ENCODE measurements at places on chromosomes 3 and 15.

DNA sequence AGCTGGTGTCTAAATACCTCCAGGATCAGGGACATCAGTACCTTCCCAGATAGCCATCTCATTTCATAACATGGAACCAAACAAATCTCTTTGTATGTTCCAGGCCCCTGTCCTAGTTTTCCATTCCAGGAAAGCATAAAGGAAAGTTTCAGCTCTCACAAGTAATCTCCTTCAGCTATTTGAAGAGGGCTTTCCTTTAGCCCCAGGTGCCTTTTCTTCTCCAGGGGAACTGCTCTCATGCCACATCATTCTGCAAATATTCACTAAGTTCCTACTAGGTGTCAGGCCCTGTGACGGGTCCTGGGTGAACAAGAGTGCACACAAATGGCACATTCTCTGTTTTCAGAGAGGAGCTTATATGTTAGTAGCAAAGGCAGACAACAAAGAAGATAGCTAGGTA, 136.1 kb downstream of the ADAMTS9 start:
- no peak for DNase-seq

- DNase-seq: no peak
Observed at GRCh38 chr3:187293516-187294430, 2.2 kb upstream of the MASP1 start.

DNA sequence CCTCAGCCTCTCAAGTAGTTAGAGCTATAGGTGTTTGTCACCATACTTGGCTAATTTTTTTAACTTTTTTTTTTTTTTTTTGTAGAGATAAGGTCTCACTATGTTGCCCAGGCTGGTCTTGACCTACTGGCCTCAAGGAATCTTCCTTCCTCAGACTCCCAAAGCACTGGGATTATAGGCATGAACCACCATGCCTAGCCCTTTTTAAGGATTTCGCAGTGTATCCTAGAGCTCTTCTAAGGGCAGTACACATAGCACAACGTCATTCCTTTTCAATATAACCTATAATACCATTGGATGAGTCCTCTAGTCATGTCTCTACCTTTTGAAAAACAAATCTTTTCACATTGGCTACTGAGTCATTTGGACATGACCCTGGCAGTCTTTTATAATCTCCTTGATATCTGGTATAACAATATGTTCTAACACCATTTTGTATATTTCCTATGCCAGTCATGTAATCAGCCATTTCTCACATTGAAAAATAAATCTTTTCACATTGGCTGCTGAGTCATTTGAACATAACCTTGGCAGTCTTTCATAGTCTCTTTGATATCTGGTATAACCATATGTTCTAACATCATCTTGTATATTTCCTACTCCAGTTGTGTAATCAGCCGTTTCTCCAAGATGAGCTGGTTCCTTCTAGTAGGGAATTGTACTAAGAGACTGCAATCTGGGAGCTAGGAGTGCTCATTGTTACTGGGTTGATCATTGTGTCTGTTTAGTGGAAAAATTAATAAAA, 944.7 kb downstream of the MCTP2 start:
- DNase-seq: peak; percentile 51

GRCh38 chr3:189507856-189508255, 123.3 kb upstream of the TP63 start:
- DNase-seq: no peak

GRCh38 chr3:124295362-124295761, 303.4 kb upstream of the ROPN1 start:
- DNase-seq: no peak

- no peak for DNase-seq
Observed at GRCh38 chr15:92864127-92864814, 35.9 kb upstream of the CHD2 start.

DNA sequence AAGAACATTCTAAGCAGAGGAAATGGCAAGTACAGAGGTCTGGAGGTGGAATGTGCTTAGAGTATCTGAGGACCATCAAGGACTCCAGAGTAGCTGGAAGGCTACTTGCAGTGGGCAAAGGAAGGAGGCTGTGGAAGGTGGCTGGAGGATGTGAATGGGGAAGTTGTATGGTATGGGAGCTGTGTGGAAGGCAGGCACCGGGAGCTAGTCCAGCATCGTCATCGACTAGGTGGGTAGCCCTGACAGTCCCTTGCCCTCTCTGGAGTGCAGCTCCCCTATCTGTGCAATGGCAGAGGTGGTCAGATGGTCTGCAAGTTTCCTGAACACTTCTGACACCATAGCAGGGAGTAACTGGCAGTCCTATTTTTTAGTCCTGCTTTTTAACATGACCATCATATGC, 19.3 kb downstream of the CCDC13 start:
- no peak for DNase-seq

- no peak for DNase-seq
Observed at GRCh38 chr3:149282836-149283235, 50.6 kb downstream of the TM4SF18 start.

- DNase-seq: peak; percentile 28
Observed at GRCh38 chr15:25737218-25737643, 125.9 kb downstream of the ATP10A start.

GRCh38 chr3:13659221-13659969, 110.5 kb downstream of the FBLN2 start:
- DNase-seq: no peak

- no peak for DNase-seq
Observed at GRCh38 chr15:53786401-53786800, 26.9 kb upstream of the WDR72 start.

DNA sequence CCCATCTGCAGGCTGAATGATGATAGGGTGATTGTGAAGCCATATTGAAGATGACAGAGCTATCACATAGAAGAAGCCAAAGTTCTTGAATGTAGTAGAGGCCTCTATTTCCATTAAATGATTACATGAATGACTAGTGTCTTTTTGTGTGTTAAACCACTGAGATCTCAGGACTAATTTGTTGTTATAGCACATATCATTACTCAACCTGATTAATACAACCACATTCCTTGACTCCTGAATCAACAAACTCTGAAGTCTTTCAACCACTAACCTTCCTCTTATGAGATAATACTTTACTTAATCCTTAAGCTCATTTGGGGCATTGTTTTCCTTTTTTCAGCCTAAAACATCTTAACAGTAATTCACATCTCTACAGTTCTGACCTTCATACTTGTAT, 564.5 kb upstream of the ADAMTS9 start:
- no peak for DNase-seq

GRCh38 chr15:35142578-35142977, 57.5 kb upstream of the NANOGP8 start:
- no peak for DNase-seq

DNA sequence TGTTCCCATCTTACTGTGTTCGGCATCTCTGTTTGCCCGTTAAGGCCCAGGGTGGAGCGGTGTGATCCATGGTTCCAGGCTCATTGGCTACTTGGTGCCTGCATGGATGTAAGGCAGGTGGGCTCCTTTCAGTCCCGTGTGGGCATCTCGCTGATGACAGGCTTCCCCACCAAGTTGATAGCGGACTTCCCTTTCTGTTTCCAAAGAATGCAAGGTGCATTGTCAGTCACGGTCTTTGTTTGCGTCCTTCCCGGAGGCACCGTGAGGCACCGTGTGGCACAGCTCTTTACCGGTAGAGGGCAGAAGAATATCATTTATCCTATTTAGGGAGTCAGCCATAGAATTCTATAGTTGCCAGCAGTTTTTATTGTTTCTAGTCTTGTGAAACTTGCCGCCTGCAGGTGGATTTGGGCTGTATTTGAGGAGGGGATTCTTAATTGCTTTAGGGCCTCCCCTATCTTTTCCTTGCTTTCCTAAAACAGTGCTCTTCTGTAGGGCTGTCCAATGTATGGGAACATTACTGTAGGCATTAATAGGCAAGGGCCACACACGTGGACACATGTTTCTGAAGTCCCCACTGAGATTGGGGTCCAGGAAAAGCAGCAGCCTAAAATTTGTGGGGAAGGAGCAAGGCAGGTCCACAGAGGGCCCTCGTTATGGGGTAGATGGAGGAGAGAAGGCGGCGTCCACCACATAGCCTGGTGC, 244.1 kb downstream of the SLCO3A1 start:
- DNase-seq: peak; percentile 29

GRCh38 chr3:157271283-157271882, 111.4 kb upstream of the CCNL1 start:
- no peak for DNase-seq

GRCh38 chr3:119352863-119353527, 58.8 kb downstream of the ARHGAP31 start:
- peak; percentile 49 for DNase-seq

GRCh38 chr3:32488474-32489008, 14.1 kb downstream of the CMTM6 start:
- no peak for DNase-seq

DNA sequence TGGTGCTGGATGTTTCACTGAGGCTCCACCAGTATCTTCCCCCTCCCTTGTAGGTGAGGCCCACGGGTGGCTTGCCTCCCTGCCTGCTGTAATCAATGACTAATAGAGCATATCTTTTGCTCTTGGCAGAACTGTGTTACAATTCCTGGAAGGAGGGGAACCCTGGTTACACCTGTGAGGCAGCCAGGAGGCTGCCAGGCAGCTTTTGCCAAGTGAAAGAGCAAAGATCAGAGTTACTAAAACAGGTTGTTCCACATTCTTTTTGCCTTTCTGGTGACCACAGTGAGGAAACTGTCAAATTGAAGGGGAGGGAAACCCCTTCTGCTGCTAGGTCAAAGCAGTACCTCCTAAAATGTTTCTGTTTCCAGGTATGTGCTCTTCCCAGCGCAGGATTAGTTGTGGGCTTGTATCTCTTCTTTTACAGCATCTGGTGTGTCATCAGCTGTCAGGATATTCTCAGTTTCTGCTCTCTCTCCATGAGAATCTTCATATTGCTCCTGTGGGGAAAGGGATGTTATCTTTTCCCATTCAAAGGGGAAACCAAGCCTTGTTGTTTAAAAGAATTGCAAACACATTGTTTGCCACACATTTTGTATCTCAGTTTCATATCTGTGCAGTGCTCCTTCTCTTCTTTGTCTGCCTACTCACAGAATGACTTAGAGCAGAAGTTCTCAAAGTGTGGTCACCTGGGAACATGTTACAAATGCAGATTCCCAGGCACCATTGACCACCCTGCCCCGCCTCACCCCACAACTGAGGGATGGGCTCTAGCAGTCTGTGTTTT, 137.4 kb upstream of the UMPS start:
- no peak for DNase-seq

DNA sequence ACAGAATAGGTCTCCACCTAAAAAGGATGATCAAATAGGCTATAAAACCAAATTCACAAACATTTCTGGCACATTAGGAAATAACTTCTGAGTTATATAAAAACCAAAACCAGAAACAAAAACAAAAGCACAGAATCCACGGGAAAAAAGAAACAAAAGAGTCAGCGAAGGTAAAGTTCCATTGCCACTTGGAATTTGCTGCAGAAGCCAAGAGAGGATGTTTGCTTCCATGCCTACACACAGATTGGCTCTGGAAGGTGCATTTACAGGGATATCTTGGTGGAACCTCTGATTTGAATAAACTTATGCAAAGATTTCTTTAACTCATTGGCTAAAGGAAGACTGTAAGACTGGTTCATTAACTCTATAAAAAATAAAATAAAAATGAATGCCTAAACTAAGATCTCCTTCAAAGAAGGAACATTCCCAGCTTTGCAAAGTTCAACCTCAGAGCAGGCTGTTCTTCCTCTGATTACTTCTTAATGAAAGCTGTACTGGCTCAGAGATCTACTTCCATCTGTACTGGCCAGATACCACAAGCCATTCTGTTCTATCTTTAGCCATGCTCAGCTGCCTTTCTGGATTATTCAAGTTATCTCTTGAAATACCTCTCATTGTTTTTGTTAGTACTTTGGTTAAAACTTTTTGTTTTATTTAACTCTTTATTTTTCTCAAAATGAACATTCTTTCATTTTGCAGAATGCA, 537.5 kb upstream of the CCDC54 start:
- DNase-seq: no peak

DNA sequence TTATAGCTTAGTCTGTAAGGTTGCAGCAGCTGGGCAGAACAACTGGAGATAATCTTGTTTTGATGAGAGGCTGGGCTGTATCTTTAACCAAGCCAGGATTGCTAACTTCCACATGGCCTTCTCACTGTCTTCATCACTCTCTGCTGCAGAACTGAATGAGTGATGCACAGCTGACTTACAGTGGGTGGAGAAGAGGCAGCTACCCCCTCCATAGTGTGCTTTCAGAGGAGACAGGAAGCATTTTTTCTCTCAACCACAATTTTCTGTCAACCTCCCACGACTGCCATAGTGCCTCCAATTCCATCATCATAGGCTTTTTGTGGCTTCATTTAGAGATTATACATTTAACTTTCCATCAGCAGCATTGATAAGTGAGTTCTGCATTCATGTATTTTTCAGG, 168.2 kb downstream of the CLSTN2 start:
- DNase-seq: no peak

- DNase-seq: no peak
Observed at GRCh38 chr15:83030021-83030420, 18.6 kb upstream of the C15orf40 start.

DNA sequence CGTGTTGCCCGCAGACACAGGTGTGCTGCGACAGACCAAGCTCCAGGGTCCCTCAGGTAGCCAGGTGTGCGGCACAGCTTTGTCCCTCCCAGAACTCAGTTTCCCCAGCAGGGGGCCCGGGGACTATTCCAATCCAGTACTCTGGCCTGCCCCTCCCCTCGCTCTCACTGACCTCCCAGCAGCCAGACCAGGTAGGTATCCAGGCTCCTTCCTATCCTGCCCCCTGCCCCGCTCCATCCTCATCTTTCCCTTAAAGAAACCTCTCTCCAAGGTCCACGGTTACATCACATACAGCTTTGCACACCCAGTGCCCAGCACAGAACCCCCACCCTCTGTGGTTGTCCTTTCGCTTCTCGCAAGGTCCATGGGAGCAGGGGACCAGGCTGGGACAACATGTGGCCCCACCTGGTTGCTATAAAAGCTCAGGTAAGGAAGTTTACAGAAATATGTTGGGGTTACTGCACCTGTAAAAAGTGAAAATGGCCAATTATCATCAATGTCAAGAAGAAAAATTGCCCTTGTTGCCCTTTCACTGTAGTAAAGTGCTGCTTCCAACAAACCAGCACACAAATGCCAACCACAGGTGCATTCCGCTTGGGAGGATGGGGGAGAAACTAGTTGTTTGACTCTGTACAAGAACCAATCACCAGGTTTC, 7.3 kb upstream of the CYP11A1 start:
- DNase-seq: no peak

DNA sequence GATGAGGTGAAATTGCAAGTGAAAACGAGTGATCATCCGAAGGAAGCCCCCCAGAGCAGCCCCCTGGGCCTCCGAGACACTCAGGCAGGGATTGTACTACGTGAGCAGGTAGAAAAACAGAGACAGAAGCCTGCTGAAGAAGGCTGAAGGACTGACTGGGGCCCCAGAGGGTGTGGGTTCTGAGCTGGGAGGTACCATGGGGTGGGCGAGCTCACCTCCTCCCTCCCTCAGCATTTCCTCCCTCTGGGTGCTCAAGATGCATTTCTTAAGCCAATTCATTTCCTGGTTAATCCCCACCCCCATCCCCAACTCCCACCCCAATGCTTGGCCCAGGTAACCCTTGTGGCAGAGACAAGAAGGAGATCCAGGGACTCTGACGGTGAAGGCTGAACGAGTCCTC, 108.7 kb downstream of the BDH1 start:
- DNase-seq: no peak

- DNase-seq: no peak
Observed at GRCh38 chr3:37487785-37488184, 313.4 kb upstream of the LRRFIP2 start.
